Right renal cortex interstitium (tissue), 3 donors: ENCODE measurements at places on chromosomes 12 and 14. TPM values are rescaled to one million over a fixed set of nuclear protein-coding genes. Genes with fewer than 3 reads are reported as not detected.
A peak's percentile ranks its signal among the peaks of the same experiment; 100 is the strongest.

The SERPINA12 gene
- polyA plus RNA-seq, result 0.23 TPM

The KLRC4 gene
- polyA plus RNA-seq, result not detected

- DNase-seq, result no peak
These were observed 20.6 kb downstream of the TOGARAM1 start for GRCh38 chr14:44982594-44982993.

DNA sequence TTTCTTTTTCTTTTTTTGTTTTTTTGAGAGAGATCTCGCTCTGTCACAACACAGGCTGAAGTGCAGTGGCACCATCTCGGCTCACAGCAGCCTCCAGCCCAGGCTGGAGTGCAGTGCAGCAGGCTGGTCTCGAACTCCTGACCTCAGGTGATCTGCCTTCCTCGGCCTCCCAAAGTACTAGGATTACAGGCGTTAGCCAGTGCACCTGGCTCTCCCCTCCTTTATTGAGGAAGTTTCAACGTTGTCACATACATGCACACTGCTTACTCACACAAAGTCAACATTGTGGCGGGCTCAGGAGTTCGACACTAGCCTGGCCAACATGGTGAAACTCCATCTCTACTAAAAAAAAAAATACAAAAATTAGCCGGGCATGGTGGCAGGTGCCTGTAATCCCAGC lies 32.0 kb downstream of the EAPP start:
- DNase-seq, result no peak

GRCh38 chr12:75870878-75871277 lies 160.7 kb downstream of the PHLDA1 start:
- no peak for DNase-seq

DNA sequence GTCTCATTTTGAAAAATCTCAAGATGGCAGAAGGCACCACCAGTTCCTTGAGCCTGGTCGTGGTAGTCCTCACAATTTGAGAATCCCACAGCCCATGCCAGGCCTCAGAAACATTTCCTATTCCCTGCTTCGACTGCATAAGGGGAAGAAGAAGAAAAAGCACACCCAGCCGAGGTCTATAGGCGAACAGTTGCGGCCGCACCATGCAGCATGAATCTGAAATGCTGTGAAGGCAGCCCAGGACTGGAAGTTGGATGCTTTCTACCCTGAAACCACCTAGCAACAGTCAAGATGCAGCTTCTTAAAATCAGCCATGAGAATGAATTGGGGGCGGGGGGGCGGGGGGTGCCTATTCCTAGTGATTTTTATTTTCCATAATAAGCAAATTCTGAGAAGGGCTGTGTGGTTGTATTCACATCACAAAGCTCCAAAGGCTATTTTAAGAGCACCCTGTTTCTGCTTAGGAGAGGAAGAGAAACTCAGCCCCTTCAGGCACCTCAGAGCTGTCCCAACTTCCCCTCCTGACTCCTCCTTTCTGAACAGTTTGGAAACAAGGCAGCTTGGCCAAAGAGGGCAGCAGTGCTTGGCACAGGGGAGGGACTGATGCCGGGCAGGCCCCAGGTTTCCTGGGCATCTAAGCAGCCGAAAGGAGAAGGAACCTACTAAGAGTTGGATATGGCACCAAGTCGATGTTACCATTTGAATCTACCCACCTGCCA lies 172.5 kb upstream of the FOXN3 start:
- DNase-seq, result no peak

The STYK1 gene
- 1.0 TPM for polyA plus RNA-seq

DNA sequence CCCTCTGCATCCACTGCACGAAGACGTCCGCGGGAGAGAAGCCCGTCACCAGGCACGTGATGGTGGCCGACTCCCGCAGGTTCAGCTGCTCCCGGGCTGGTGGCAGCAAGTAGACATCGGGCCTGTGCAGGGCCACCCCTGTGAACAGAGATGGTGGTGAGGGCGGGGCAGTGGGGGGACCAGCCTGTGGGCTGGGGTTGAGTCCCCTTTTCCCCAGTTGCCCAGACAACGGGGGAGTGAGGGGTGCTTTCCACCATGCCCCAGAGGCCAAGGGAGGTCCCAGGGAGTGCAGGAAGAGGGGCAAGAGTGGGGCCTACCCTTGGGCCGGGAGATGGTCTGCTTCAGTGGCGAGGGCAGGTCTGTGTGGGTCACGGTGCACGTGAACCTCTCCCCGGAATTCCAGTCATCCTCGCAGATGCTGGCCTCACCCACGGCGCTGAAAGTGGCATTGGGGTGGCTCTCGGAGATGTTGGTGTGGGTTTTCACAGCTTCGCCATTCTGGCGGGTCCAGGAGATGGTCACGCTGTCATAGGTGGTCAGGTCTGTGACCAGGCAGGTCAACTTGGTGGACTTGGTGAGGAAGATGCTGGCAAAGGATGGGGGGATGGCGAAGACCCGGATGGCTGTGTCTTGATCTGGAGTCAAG lies 328.3 kb downstream of the TMEM121 start:
- DNase-seq, result no peak

DNA sequence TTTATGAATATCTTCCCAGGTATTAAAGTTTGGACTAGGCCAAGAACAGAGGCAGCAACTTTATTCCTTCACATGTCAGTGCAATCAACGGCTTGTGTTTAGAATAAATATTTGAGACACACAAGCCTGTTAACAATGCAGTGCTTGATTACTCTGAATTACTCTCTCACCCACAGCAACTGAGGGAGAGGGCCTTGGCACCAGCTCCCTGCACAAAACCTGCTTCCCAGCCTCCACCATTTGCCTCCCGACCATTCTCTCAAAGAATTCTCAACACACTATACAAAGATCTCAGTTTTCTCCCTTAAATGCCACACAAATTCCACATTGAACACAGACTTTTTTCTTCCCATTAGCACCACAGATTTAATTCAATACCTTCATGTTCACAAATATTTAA lies 77.0 kb downstream of the STON2 start:
- DNase-seq, result no peak

GRCh38 chr14:40218282-40218941 lies 786.2 kb upstream of the FBXO33 start:
- no peak for DNase-seq

GRCh38 chr14:33646692-33647260 lies 304.1 kb downstream of the EGLN3 start:
- DNase-seq, result no peak

- no peak for DNase-seq
These were observed 111.9 kb upstream of the KRAS start for GRCh38 chr12:25362646-25363045.

DNA sequence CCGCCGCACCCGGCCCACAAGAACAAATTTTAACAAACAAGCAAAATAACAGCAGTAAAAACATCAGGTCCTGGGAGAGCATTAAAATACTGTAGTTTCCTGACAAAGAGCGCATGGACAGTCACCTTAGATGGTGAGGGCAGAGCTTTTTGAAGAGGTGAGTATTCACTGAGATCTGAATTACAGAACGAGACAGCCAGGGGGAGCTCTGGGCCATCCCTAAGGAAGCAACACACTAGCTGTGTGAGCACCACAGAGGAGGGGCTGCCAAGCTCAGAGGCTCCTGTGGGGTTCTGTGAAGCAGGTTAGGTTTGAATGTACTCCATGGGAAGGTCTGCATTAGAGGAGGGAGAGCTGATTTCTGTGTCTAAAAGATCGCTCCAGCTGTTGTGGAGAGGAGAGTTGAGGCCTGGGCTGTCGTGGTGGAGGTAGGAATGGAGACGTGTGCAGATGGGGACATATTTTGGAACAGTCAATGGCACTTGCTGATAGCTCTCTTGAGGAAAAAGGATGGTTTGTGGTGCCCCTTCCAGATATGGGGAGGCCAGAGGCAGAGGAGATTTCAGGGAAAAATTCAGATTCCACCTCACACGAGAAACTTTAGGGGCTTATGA lies 72.9 kb downstream of the TRAFD1 start:
- no peak for DNase-seq

DNA sequence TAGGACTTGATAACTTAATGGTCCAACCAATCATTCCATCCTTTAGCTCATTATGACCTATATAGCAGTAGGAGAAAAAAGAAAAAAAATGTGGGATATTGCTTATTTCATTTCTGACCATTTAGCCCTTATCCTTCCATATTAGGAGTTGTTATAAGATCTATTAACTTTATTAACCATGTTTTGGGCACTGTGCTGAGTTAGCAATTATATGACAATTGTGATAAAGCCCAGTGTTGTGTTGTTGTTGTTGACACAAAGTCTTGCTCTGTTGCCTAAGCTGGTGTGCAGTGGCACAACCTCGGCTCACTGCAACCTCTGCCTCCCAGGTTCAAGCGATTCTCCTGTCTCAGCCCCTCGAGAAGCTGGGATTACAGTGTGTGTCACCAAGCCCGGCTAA lies 569.7 kb upstream of the FOXG1 start:
- DNase-seq, result no peak

GRCh38 chr12:106022568-106023012 lies 116.2 kb downstream of the NUAK1 start:
- DNase-seq, result peak; percentile 31

The KRT73 gene
- not detected for polyA plus RNA-seq

GRCh38 chr14:54698501-54698900 lies 131.6 kb downstream of the SAMD4A start:
- no peak for DNase-seq

The SLC39A2 gene
- 1.3 TPM for polyA plus RNA-seq

DNA sequence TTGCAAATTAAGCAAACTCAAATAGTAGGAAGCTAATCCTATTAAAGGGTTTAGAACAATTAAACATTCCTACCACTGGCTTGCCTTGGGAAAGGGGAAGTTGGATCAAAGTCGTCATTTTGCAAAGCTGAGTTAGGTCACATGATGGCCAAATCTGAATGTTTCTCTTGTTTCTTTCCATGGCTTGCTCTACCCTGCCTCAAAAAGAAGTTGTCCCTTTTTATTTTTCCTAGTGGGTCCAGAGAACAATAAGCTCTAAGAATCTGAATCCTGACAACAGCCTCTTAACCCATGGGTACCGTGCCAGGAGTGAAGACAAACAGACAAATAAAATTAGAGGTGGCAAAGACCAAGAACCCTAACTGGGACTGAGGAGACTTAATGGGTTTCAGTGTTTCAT lies 26.2 kb upstream of the NPFF start:
- DNase-seq, result no peak

DNA sequence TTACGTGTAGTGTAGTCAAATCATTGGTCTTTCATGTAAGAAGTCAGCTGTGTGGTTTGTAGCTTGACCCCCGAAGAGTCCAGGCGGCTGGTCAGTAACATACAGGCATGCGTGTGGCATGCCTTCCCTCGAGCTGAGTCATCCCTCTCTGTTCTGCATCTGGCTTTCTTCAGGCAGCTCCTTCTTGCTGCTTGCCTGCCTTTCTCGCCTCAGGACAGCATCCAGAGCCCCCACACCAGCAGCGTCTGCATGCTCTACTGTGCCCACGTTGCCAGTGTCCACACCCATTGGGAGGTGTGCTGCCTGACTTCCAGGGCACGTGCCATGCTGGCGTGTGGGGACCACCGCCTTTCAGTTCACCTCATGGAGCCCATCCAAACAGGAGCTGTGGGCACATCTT lies 96.8 kb downstream of the EP400 start:
- no peak for DNase-seq

DNA sequence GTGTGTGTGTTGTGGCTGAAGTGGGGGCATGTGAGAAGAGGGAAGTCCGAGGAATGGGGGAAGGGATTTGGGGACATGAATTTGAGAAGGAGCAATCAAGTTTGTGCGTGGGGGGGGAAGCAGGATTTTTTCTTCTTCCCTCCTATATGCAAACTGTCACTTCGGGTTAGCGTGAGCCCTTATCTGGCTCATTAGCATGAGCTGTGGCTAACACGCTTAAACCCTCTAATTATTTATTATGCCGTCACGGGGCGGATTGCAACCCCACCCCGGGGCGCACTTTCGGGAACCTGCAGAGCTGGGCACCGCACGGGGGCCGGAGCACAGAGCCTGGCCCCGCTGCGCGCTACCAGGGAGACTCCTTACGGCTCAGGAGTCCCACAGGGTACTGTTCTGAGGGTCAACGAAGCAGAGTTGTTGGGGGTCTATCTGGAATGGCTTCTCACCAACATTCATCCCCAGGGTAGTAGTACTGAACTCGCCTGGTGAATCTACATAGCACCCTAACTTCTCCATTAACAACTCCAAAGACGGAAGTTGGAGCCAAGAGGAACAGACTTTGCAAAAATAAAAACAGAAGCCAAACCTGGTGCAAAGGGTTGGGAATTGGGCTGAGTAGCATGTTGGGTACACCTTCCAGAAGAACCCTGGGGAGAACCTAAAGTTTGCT lies 6.4 kb upstream of the ASCL1 start:
- DNase-seq, result no peak

GRCh38 chr12:5071496-5071895 lies 27.8 kb downstream of the KCNA5 start:
- no peak for DNase-seq

- DNase-seq, result no peak
These were observed 240.3 kb downstream of the DUSP6 start for GRCh38 chr12:89111964-89112363.

DNA sequence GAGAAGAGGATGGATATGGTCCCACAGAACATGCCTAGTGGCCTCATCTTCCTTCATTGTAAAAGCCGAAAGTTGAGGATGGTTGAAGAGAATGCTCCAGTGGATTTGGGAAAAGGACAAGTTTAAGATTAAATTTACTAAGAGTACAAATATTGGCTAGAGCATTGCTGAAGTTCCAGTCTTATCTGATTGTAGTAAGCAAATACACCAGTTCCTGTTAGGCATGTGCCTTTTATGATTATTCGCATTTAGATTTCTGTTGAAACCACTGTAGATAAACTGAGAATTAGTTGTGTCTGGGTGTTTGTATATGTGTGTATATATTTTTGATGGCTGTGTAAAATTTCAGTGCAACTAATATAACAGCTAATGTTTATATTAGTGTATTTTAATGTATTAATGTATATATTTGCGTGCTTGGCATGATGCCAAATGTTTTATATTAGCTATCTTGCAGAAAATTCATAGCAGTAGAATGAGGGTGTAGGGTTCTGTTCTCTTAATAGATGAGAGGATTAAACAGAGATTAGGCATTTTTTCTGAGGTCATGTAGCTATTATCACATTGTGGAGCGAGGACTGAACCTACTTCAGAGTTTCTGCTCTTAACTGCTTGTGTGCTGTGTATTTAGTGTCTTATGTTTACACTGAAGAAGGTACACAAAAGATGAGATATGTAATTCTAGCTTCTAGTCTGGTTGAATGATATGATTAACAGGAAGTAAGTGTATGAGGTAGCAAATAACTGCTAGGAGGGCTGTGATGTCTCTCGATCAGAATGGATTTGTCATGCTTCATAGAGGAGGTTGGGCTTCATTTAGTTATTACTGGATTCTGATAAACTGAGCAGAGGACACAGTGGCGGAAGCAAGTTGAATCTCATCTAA lies 21.1 kb downstream of the FKBP3 start:
- no peak for DNase-seq

The MAP1LC3B2 gene
- 5.1 TPM for polyA plus RNA-seq

The OR11H12 gene
- polyA plus RNA-seq, result not detected

The OVCH1 gene
- 0.18 TPM for polyA plus RNA-seq
